ENCODE measurements at places on chromosomes 2 and 18.
A peak's percentile ranks its signal among the peaks of the same experiment; 100 is the strongest.

GRCh38 chr2:11346023-11346482 lies 1.6 kb upstream of the ROCK2 start:
- DNase-seq, result no peak

- DNase-seq, result no peak
These were observed 891.4 kb downstream of the CCDC85A start for GRCh38 chr2:57075226-57075625.

DNA sequence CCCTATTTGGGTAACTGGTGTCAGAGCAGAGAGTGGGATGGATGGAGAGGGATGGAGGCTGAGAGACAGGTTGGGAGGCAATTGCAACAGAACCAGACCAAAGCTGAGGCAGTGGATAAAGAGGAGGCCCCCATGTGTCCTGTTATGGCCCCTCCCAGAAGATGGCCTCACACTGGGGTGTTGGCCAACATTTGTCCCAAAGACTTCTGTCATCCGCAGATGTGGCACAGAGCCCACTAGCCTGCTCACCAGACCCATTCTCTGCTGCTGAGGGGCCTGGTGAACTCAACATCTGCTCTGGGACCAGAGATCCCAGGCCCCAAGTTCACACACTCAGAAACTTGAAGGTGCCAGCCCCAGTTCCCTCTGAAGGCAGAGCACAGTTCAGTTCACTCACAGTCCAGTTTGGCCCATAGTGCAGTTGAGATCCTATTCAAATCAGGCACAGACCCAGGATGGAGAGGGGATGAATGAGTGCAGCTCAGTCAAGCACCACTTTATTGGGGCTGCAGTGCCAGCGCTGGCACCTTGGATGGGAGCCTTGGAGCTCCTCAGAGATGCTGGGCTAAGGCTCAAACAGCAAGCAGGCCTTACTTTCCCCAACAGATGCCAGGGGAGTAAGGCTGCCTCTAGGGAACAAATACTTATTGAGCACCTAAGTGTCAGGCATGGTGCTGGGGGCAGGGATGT lies 189.2 kb downstream of the ZBTB7C start:
- DNase-seq, result no peak

DNA sequence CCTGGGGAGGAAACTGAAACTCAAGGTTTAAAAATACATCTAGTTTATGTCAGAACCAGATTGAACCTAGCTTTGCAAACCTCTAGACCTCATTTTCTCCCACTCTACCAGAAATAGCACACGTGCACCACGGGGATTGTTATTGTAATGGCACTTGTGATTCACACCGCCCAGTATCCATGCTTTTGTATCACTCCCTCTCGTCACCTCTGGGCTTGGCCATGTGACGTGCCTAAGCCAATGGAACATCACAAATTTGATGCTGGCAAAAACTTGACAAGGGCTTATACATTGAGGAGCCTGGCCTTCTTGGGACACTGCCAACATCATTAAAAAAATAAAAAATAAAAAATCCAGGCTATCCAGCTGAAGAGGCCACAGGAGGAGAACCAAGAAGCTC lies 495.8 kb upstream of the POU3F3 start:
- DNase-seq, result no peak

GRCh38 chr2:134142903-134143302 lies 111.0 kb upstream of the MGAT5 start:
- no peak for DNase-seq

DNA sequence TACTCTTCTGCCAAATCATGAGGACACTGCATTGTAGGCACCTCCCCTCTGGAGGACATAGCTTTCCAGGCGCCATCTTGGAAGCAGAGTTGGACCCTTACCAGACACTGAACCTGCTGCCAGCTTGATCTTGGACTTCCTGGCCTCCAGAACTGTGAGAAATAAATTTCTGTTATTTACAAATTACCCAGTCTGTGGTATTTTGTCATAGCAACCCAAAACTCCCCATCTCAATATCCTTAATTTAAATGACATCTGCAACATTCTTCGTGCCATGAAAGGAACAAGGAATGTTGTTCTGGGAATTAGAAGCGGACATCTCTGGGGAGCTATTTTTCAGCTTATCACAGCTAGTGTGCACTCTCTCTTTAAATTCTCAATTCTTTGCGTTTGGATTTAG lies 57.4 kb upstream of the CHRNA1 start:
- no peak for DNase-seq

- DNase-seq, result no peak
These were observed 862.6 kb downstream of the BCL11A start for GRCh38 chr2:59690849-59691248.

GRCh38 chr18:32243358-32243757 lies 53.5 kb downstream of the MEP1B start:
- DNase-seq, result no peak

DNA sequence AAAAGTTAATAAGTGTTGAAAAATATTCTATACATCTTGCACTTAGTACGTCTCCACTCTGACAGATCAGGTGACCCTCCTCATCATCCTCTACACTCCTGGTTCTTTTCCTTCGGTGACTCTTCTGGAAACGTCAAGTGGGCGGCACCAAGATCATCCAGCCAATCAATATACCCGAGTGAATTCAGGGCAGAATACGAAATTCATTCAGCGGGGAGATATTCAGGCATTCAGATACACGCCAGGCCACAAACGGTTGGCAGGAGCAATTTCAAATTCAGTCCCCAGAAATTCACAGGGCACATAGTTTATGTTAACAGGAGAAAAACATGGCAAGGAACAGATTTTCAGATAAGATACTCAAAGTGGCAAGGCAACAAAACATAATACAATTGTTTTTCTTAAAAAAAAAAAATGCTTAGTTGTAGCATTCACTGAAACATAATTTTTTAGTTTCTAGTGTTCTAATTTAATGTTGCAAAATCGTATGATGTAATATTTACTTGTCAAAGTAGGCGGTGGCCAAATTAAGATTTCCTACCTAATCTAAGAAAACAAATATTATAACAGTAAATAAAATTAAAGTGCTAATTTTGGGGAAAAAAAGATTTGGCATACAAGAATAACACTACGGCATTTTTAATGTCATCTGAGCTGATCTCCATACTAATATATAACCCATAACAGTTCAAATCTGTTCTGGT lies 4.2 kb downstream of the CLK1 start:
- DNase-seq, result peak; percentile 82

- DNase-seq, result peak; percentile 91
These were observed 1.1 kb downstream of the TMEM18 start for GRCh38 chr2:675982-676646.

- peak; percentile 19 for DNase-seq
These were observed 2.6 kb downstream of the MAP2 start for GRCh38 chr2:209426432-209426831.

DNA sequence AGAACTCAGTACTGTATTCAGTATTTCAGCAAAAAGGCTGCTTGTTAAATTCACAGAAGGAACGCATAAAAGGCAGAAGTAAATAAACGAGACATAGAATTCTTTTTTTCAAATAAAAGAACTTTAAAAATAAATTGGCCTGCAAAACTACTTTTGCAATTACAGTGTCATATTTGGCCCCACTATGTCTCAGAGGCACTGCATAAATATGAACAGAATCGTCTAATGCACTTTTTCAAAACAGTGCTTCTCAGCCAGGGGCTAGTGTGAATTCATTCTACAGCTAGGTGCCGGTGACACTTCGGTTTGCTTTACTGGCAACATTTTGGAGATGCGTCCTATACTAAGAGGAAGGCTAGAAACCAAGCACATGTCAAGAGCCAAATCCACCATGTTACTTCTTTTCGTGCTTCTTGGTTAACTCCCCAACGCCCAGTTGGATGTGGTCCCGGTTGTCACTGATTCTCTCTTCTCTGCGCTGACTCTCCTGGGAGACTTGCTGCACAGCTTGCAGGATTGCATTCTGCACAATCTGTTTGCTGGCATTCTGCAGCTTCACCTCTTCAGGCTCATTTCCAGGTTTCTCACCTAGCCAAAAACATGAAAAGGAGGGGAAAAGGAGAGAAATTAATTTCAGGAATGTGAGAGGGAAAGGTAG lies 51.8 kb downstream of the AKAIN1 start:
- DNase-seq, result no peak

GRCh38 chr2:120312076-120312475 lies 33.9 kb upstream of the INHBB start:
- DNase-seq, result no peak

DNA sequence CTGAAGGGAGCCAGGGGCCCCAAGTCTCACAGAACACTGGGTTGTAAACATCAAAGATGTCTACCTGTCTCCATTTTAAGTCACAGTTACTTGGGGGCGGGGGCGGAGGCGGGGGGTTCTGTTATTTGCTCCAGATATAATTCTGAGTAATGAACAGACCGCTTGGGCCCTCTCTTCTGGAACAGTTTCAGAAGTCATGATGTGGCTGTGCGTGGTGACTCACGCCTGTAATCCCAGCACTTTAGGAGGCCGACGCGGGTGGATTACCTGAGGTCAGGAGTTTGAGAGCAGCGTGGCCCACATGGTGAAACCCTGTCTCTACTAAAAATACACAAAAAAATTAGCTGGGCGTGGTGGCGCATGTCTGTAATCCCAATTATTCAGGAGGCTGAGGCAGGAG lies 157.9 kb upstream of the APCDD1 start:
- no peak for DNase-seq

GRCh38 chr2:108288534-108289106 lies at the start of gene SULT1C2:
SULT1C2 (plus strand) TSS chr2:108288895; CDS start chr2:108293668, 4,773 bp downstream.
- DNase-seq, result no peak

GRCh38 chr2:227188292-227188691 lies 23.9 kb downstream of the COL4A3 start:
- DNase-seq, result no peak

GRCh38 chr18:21112140-21112473 lies 494 bp upstream of the ROCK1 start:
- peak; percentile 79 for DNase-seq

Data from osteoblast (primary cell).